ENCODE measurements at places on chromosomes 7 and 10.

DNA sequence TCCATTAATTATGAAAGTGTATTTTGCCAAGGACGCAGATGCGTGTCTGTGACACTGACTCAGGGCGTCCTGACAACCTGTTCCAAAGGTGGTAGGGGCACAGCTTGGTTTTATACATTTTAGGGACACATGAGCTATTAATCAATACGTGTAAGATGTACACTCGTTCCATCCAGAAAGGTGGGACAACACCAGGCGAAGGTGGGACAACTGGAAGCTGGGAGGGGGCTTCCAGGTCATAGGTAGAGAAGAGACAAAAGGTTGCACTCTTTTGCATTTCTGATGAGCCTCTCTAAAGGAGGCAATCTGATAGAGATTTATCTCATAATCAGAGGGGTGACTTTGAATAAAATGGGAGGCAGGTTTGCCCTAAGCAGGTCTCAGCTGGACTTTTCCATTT lies 82.7 kb upstream of the ZNF746 start:
- H3K27me3 ChIP-seq = no peaks in the 10 kb centered on the region
- DNase-seq = no peak
- no peak overlapping the region for H3K27ac ChIP-seq

- H3K4me3 ChIP-seq = no peak overlapping the region
- no peak overlapping the region for H3K27ac ChIP-seq
- H3K27me3 ChIP-seq = no peaks in the 10 kb centered on the region
- no peaks in the 10 kb centered on the region for H3K4me1 ChIP-seq
Measured at GRCh38 chr7:5472432-5473315, 49.0 kb upstream of the TNRC18 start.

DNA sequence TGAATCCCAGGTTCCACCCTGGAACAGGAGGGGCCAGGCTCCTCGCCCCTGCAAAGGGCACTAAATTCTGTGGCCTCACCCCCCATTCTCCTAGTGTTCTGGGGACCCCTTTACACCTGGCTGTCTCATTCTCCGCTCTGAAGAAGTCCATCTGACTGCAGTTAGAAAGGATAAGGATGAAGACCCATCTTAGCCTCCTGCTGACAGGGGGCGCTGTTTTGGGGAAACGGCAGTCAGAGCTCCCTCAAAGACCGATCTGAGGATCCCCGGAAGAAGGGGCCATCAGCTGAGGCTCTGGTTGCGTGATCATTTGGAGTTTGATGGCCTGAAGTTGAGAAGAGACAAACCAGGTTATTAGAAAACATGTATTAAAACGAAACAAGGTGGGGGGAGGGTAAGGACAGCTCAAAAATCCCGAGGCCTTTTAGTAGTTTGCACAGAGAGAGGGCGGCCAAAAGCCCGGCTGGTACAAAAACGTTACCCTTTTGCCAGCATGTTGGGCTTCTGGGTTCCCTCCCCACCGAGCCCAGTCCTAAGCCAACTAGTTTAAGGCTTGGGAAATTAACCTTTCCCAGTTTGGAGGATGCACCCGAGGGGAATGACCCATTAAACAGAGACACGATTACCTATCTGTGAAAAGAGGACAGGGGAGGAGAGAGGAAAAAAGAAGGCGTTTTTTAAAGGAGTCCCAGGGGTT lies 102.8 kb downstream of the CHN2 start:
- H3K4me3 ChIP-seq = no peak overlapping the region
- peaks cover 52% of the 10 kb centered on the region for H3K4me1 ChIP-seq
- H3K27me3 ChIP-seq = no peaks in the 10 kb centered on the region

DNA sequence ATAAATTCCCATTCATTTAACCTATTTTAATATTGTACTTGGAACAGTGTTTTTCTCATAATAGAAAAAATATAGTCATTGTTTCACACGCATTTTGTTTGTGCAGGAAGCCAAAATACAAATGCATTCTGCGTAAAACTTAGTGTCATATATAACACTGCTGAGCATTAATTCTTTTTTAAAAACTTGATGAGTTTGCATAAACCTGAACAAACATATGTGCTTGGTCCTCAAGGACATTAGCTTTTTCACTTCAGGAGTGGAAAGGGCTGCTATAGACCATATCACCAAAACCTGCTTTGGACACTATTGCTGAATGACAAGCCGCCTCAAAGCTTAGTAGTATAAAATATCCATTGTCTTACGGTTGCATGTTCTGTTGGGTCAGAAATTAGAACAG lies 101.6 kb upstream of the PRR15 start:
- no peaks in the 10 kb centered on the region for H3K27me3 ChIP-seq
- no peak overlapping the region for H3K27ac ChIP-seq
- no peaks in the 10 kb centered on the region for H3K36me3 ChIP-seq

- no peak overlapping the region for H3K27ac ChIP-seq
- no peaks in the 10 kb centered on the region for H3K36me3 ChIP-seq
- peaks cover 19% of the 10 kb centered on the region for H3K4me1 ChIP-seq
- H3K4me3 ChIP-seq = no peak overlapping the region
- DNase-seq = no peak
Measured at GRCh38 chr7:347644-348479, 57.9 kb downstream of the FOXL3 start.

DNA sequence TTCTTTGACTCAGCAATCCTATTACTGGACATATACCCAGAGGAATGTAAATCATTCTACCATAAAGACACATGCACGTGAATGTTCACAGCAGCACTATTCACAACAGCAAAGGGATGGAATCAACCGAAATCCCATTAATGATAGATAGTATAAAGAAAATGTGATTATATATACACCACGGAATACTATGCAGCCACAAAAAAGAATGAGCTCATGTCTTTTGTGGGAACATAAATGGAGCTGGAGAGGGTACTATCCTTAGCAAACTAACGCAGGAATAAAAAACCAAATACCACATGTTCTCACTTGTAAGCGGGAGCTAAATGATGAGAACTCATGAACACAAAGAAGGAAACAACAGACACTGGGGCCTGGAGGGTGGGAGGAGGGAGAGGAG lies 201.9 kb downstream of the DNAJC1 start:
- no peaks in the 10 kb centered on the region for H3K36me3 ChIP-seq
- no peaks in the 10 kb centered on the region for H3K4me1 ChIP-seq
- no peaks in the 10 kb centered on the region for H3K27me3 ChIP-seq
- H3K27ac ChIP-seq = no peak overlapping the region
- no peak for DNase-seq

DNA sequence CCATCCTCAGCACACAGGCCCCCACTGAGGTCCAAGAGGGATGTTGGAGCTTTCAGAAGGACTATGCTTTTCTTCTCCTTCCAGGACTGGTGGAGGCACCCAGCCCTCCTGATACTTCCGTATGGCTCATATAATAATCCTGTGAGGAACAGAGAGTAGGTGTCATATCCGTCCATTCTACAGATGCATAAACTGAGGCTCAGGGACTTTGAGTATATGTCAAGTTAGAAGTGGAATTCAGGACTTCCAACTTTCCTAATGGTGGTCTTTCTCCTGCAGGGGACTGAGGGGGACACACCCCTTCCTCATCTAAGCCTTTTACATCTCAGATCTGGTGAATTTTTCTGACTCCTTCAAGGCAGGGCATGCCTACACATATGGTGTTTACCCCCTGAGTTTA lies 153.7 kb downstream of the RPS24 start:
- no peaks in the 10 kb centered on the region for H3K4me1 ChIP-seq
- no peak for DNase-seq
- H3K36me3 ChIP-seq = no peaks in the 10 kb centered on the region
- H3K4me3 ChIP-seq = no peak overlapping the region
- H3K27ac ChIP-seq = no peak overlapping the region
- no peaks in the 10 kb centered on the region for H3K27me3 ChIP-seq

DNA sequence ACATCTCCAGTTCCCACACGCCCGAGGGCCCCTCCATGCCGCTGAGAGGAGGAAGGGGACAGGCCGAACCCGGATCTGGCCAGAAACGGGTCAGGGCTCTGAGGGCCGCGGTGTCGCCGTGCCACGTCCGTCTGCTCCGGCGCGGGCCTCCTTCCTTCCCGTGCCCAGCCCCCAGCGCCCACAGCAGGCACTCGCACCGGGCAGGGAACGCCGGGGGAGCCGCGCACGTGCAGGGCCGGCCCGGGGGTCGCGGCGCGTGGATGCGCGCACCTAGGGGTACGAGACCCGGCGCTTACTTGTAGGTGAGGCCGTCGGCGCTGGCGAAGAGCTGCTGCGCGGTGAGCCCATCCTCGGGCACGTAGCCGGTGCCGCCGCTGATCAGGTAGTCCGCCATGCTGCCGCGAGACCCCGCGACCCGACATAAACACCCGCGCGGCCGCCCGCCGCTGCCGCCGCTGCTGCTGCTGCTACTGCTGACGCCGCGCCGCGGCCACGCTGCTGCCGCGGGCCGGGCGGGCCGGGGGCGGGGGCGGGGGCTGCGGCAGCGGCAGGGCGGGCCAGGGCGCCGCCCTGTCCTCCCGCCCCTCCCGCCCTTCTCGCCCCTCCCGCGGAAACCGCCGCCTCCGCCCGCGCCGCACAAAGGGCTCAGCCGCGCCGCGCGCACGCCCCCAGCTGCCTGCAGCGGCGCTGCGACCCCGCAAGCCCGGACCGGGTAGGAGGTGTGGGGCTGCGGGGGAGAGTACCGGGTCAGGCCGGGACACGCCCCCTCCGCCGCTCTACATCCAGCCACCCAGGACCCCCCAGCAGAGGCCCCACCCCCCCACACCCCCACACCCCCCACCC lies 4.1 kb downstream of the IMPDH1 start:
- DNase-seq = peak; percentile 58
- peak overlapping the region; percentile 65 for H3K4me3 ChIP-seq
- no peak overlapping the region for H3K27ac ChIP-seq
- H3K27me3 ChIP-seq = no peaks in the 10 kb centered on the region
- H3K36me3 ChIP-seq = no peaks in the 10 kb centered on the region
- H3K4me1 ChIP-seq = peaks cover 34% of the 10 kb centered on the region

GRCh38 chr10:17563452-17563851 lies 53.7 kb downstream of the HACD1 start:
- H3K36me3 ChIP-seq = no peaks in the 10 kb centered on the region
- H3K4me3 ChIP-seq = no peak overlapping the region
- no peaks in the 10 kb centered on the region for H3K27me3 ChIP-seq
- DNase-seq = no peak
- no peaks in the 10 kb centered on the region for H3K4me1 ChIP-seq

DNA sequence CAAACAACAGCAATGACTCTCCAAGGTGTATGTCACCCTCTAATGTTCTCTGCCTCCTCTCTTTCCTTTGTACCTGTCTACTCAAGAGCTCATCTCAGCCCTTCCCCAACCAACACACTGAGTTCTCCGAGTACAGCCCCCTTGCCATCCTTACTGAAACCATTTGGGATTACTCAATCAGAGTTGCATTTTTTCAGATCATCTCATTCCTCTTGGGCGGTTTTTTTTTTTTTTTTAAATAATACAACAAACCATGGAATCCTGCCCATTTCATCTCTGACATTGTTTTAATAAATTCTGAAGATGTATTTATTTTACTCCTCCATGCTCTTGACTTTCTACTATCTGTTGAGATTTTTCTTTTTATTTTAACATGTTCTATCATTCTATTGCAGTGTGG lies 4.2 kb upstream of the CREB3L2 start:
- H3K4me1 ChIP-seq = peaks cover 10% of the 10 kb centered on the region
- H3K27me3 ChIP-seq = no peaks in the 10 kb centered on the region
- no peak for DNase-seq
- no peak overlapping the region for H3K27ac ChIP-seq
- H3K4me3 ChIP-seq = no peak overlapping the region
- no peaks in the 10 kb centered on the region for H3K36me3 ChIP-seq

DNA sequence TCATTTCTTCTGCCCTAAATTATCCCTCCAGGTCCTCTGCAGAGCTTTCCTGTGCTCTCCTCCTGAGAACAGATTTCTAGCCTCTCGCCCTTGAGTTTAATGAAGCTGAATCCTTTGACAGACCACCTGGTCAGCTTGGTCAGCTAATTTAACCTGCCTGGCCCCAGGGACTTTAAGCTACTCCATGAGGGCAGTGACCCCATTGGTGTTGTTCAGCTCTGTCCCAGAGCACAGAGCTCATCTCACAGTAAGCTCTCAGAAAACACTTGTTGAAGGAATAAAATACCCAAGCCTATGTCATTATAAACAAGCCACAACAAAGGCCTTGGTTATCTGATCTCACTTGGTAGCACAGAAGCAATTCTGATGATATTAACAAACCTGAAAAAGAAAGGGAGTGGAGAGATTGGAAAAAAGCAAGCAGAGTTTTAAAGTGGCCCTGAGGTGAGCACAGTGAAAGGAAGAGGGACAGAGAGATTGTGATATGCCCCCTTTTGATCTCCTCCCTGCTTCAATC lies 24.4 kb downstream of the SLC26A4 start:
- no peaks in the 10 kb centered on the region for H3K27me3 ChIP-seq
- no peak overlapping the region for H3K4me3 ChIP-seq
- no peaks in the 10 kb centered on the region for H3K4me1 ChIP-seq

- H3K4me3 ChIP-seq = peak overlapping the region; percentile 6
- peak overlapping the region; percentile 20 for H3K27ac ChIP-seq
- no peak for DNase-seq
Measured at GRCh38 chr7:149741629-149742028, 31.8 kb downstream of the ZNF467 start.

DNA sequence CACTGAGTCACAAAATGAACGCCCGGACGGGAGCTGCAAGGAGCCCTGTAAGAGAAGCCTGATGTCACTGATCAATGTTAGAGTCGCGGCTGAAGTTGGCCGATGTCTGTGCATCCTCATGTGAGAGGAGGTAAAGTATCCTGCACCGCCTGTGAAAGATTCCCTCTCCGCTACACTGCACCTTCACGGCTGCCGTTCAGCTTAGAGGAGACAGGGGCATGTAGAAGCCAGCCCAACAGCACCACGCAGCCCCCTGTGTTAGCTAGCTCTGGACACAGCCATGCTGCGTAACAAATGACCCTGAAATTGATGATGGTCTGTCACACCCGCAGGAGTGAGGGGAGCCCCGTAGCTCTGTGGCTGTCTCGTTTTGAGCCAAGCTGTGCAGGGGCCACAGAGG lies 81.5 kb upstream of the DIP2C start:
- DNase-seq = no peak
- H3K27me3 ChIP-seq = no peaks in the 10 kb centered on the region
- no peaks in the 10 kb centered on the region for H3K36me3 ChIP-seq
- no peak overlapping the region for H3K4me3 ChIP-seq

GRCh38 chr7:100208911-100209408 lies 10.8 kb upstream of the PVRIG start:
- H3K4me3 ChIP-seq = no peak overlapping the region
- H3K36me3 ChIP-seq = no peaks in the 10 kb centered on the region
- H3K27me3 ChIP-seq = no peaks in the 10 kb centered on the region
- DNase-seq = no peak
- 0 out of 2 replicates have a peak, but pooled peaks cover 5% of the 10 kb centered on the region for H3K4me1 ChIP-seq
- H3K27ac ChIP-seq = no peak overlapping the region

DNA sequence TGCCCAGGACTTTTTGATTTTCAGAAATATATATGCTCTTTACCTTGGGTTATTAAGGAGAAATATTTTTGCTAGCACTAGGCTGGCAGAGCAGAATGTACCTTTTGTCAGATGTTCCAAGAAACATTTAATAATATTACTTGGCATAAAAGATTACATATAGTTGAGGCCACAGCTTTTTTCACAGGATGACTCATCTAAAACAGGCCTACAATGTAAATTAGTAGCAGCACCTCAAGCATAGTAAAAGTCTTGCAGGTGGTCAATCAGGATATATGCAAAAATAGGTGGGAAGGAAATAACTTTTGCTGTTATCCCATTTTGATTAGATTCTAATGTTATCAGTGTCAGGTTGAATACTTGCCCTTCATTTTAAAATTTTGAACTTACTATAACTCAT lies 14.9 kb upstream of the ITGB1 start:
- no peak for DNase-seq
- peaks cover 27% of the 10 kb centered on the region for H3K4me1 ChIP-seq
- no peak overlapping the region for H3K27ac ChIP-seq
- H3K27me3 ChIP-seq = no peaks in the 10 kb centered on the region

GRCh38 chr10:3467052-3467951 lies 294.7 kb upstream of the PITRM1 start:
- peaks cover 28% of the 10 kb centered on the region for H3K4me1 ChIP-seq
- no peaks in the 10 kb centered on the region for H3K27me3 ChIP-seq
- no peak for DNase-seq
- no peaks in the 10 kb centered on the region for H3K36me3 ChIP-seq
